ENCODE measurements at places on chromosomes 1 and 21. TPM values are rescaled to one million over a fixed set of nuclear protein-coding genes. Genes with fewer than 3 reads are reported as not detected.
A peak's percentile ranks its signal among the peaks of the same experiment; 100 is the strongest.

GRCh38 chr1:227774821-227775661, 39.8 kb downstream of the SNAP47 start:
- no peaks in the 10 kb centered on the region for H3K4me1 ChIP-seq
- H3K36me3 ChIP-seq, result peaks cover 38% of the 10 kb centered on the region
- no peak overlapping the region for H3K4me3 ChIP-seq
- peak overlapping the region; percentile 80 for H3K27ac ChIP-seq
- DNase-seq, result no peak

Gene PTCH2
- 1.8 TPM for total RNA-seq

DNA sequence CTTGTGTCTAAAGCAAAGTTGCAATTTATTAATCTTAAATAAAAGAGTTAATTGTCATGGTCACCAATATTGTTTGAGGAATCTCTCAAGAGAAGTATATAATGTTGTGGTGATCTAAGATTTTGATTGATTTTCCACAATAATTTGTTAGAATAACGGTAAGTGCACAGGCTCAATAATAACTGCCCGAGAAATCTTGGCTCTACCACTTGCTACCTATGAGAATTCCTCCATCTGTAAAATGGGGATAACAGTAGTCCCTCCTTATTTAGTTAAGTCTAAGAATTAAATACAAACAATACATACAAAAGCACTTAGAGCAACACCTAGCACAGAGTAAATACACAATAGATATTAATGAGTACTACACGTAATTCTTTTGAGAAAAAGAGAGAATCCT, 18.8 kb downstream of the SCAF4 start:
- no peak overlapping the region for H3K27ac ChIP-seq
- H3K4me3 ChIP-seq, result no peak overlapping the region
- H3K4me1 ChIP-seq, result no peaks in the 10 kb centered on the region
- DNase-seq, result no peak
- H3K27me3 ChIP-seq, result no peaks in the 10 kb centered on the region

Gene ESRRG
- 135 TPM for total RNA-seq

DNA sequence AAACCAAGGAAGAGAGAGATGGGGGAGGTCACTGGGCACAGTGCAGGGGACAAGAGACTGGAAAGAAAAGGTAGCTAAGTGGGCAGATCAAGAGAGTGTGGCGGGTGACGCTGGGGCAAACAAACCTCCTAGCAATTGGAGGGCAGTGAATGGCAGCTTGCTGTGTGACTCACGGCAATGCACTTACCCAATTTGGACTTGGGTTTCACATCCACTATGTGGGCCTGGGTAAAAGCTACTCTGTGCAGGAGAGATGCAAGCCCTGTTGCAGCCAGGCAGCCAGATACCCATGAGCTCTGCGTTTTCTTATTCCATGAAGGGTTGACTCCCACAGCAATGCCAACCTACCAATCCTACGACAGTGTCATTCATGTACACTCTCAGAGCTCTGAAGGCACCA, 9.5 kb downstream of the PLXNA2 start:
- no peak overlapping the region for H3K4me3 ChIP-seq
- H3K4me1 ChIP-seq, result peaks cover 83% of the 10 kb centered on the region
- H3K27me3 ChIP-seq, result no peaks in the 10 kb centered on the region
- H3K36me3 ChIP-seq, result no peaks in the 10 kb centered on the region
- peak overlapping the region; percentile 97 for H3K27ac ChIP-seq

GRCh38 chr1:211741788-211742187, 66.4 kb upstream of the NEK2 start:
- no peak overlapping the region for H3K27ac ChIP-seq
- H3K36me3 ChIP-seq, result peaks cover under 1% of the 10 kb centered on the region
- H3K4me1 ChIP-seq, result no peaks in the 10 kb centered on the region
- H3K4me3 ChIP-seq, result no peak overlapping the region

DNA sequence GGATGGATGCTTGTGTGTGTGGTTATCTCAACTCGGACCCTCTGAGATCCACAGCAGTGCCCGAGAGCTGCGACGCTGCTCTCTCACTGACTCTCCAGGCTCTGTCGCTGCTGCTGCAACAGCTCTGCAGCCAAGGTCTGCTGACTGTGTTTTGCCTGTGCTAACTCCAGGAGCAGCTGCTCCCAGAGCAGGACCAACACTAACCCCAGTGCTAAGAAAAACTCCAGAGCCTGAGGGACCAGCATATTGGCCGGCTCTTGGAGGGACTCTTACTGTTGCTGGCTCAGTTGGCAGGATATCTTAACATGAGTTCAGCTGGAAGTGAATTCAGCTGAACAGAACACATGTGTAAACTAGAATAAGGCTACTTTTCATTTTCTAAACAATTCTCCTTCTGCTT, 4.4 kb downstream of the LCE2C start:
- no peak overlapping the region for H3K4me3 ChIP-seq
- H3K4me1 ChIP-seq, result no peaks in the 10 kb centered on the region
- H3K27me3 ChIP-seq, result peaks cover 4% of the 10 kb centered on the region

Gene BCAS2
- total RNA-seq, result 24.2 TPM

DNA sequence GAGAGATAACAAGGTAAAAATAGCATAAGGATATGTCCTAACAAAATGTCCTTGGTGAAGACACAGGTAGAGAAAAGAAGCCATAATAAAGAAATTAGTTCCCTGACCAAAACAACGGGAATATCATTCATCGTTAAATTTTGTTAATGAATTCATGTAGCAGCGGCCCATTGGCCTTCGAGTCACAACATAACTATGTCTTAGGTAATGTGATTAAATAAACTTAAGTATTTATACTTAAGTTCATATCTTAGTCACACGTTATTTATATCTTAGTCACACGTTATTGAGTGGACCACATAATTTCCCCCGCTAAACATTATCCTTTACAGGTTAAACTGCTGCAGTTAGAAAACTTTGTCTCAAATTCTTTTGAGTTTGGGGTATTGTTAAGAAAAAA, 1.2 kb downstream of the NEXN start:
- H3K27ac ChIP-seq, result peak overlapping the region; percentile 95
- peak; percentile 21 for DNase-seq
- H3K4me1 ChIP-seq, result peaks cover 12% of the 10 kb centered on the region

Gene DDR2
- 117 TPM for total RNA-seq

Data from stomach (tissue), 19 donors.